SK-MEL-5 (cell line): ENCODE measurements at places on chromosomes 1 and 21. TPM values are rescaled to one million over a fixed set of nuclear protein-coding genes. Genes with fewer than 3 reads are reported as not detected.

SPRR1B gene
- total RNA-seq, result not detected in 2 replicates

PTCH2 gene
- 0.03 TPM in 1 of 2 replicates, not detected in the other for total RNA-seq

DNA sequence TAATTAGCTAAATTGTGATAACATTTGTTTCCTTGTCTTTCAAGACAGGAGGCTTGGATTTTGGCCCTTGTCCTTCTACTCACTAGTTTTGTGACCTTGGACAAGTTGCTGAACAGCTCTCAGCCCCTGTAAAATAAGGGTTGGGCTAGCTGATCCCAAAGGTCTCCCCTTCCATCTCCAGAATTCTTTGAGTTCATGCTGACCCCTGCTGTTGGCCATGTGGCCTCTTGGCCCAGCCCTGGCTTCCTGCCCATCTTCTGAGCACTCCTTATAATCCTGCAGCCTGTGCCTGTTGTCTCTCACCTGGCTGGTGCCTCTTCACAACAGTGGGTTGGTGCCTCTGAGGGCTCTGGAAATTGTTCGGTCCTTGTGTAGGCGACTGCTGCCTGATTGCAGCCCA is 10.1 kb downstream of the PTGFRN start:
- peak; percentile 26 for DNase-seq

GRCh38 chr1:161166669-161167548 is 683 bp downstream of the PPOX start:
- DNase-seq, result no peak

IGSF21 gene
- total RNA-seq, result not detected in 2 replicates

C2CD4D gene
- total RNA-seq, result 0.45 and 0.77 TPM in 2 replicates

DNA sequence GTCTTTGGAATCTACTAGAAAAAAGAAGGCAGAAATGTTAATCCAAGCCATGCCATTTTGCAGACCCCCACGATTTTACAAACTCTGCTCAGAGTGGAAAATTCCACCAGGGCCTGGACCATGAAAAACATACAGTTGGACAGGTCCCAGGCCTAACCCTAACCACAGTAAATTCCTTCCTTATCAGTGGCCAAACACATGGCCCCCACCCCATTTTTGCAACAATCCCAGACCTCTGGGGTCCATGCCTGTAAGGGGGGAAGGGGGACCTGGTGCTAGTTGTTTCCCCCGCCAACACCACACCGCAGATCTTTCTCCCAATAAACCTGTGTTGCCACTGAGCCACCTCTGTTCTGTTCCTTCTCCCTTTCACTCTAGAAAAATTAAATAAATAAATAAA is 1352.7 kb downstream of the AMY1C start:
- DNase-seq, result no peak

GRCh38 chr1:84202126-84202525 is 58.1 kb downstream of the PRKACB start:
- DNase-seq, result no peak

S100B gene
- total RNA-seq, result 359 and 374 TPM in 2 replicates

- DNase-seq, result no peak
Observed at GRCh38 chr1:192980856-192981255, 78.3 kb downstream of the UCHL5 start.

GRCh38 chr1:235073331-235073967 is 55.2 kb downstream of the TOMM20 start:
- DNase-seq, result peak; percentile 43

GRCh38 chr1:58620926-58621325 is 43.9 kb upstream of the TACSTD2 start:
- DNase-seq, result no peak

PRDM16 gene
- 0.27 and 0.61 TPM in 2 replicates for total RNA-seq

OR2AK2 gene
- not detected in 2 replicates for total RNA-seq

DNA sequence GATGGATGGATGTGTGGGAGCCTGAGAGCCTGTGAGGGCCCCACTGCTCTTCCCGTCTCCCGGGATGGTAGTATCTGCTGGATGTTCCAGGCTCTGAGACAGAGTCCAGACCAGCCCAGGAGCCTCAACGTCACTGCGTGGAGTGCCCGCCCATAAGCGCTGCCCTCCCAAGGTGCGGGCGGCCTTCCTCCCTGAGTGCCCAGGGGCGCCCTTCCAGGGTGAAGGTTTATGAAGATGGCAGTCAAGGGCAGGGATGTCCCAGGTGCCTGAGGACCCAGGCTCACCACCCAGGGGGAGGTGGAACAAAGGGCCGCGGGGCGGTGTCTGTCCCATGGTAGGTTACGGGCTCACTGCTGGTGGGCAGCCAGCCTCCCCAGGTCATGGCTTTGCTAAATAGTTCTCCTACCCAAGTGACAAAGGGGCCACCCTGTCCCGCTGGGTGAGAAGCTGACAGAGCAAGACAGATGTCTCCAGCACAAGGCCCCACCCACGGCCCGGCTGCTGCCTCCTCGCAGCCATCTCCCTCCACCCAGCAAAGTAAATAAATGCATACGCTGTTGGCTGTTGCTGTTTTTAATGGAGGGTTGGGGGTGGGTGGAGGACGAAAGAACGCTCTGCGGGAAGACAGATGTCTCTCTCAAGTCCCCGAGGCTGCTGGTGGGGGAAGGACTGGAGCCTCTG is 9.0 kb upstream of the GPR153 start:
- no peak for DNase-seq

BRINP2 gene
- total RNA-seq, result not detected in 2 replicates

DNA sequence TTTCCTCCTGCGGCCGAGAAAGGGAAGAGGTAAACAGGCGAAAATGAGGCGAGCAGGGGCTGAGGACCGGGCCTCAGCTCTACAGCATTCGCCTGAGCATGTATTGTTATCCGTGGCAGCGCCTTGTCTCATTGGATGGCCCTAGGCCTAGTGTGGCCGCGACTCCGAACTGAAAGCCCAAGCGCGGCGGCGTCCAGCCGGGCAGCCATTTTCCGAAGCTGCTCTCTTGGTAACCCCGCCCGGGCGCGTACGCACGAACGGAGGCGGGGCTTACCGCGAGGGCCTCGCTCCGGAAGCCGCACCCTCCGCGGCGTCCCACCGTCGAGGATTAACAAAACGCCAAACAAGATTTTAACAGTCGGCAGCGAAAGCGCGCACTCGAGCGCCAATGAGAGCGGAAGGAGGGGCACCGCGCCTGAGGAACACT is 797 bp upstream of the USP1 start:
- no peak for DNase-seq

DNA sequence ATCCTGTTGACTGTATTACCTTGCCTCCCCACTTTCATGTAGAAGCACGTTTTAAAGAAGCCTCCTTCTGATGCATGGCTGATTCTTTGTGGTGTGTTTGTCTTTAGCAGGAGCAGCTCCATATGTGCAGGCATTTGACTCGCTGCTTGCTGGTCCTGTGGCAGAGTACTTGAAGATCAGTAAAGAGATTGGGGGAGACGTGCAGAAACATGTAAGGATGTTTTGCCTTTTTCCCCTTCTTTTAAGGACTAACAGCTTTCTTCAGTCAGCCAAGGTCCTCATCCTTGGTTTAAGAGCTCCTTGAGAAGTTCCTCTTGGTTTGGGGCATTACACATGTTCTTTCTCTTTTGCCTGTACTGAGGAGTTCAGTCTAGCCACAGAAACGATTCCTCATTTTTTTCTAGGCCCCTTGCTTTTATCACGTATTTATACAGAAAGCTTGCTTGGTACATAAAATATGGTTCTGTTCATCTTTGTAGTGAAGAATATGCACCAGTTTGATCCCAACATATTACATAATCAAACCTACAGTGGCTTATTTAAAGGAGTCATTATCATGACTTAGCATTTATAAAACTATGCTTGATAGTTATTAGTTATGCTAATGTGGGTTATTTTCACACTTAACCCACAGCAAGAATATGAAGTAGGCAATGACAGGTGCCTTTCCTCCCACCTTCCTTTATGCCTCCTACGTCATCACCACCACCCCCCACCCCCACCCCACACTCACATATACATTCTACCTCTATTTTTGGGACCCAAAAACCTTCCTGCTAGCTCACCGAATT is 19.6 kb downstream of the CAP1 start:
- no peak for DNase-seq

- DNase-seq, result no peak
Observed at GRCh38 chr21:32186804-32187203, 92.0 kb downstream of the MIS18A start.

CYP4Z1 gene
- not detected in 2 replicates for total RNA-seq

GRCh38 chr1:36284517-36284916 is 21.7 kb upstream of the SH3D21 start:
- DNase-seq, result no peak

GRCh38 chr1:213979751-213980586 is 7.8 kb upstream of the PROX1 start:
- no peak for DNase-seq

TRABD2B gene
- total RNA-seq, result 0.13 TPM in 1 of 2 replicates, not detected in the other

OR6K3 gene
- not detected in 2 replicates for total RNA-seq

DNA sequence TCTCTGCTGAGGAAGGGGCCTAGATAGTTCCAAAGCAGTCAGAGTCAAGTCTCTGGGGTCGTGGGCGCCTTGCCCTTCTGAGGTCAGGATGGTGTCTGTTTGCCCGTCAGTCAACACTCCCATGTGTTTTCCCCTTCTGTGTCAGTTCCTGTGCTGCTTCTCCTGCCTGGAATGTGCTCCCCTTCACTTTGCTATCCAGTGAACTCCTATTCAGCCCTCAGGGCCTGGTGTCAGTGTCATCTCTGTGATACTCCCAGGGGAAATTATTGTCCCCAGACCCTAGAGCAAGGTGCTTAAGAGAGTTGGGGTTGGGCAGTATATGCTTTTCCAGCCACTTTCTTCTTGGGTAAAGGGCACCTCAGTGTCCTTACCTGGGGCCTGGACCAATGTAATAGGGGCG is 45.8 kb upstream of the SYNC start:
- DNase-seq, result no peak
